ENCODE measurements at places on chromosomes 3 and 15. TPM values are rescaled to one million over a fixed set of nuclear protein-coding genes. Genes with fewer than 3 reads are reported as not detected.

GRCh38 chr3:115513416-115513800, 109.9 kb upstream of the GAP43 start:
- peak; percentile 21 for DNase-seq

DNA sequence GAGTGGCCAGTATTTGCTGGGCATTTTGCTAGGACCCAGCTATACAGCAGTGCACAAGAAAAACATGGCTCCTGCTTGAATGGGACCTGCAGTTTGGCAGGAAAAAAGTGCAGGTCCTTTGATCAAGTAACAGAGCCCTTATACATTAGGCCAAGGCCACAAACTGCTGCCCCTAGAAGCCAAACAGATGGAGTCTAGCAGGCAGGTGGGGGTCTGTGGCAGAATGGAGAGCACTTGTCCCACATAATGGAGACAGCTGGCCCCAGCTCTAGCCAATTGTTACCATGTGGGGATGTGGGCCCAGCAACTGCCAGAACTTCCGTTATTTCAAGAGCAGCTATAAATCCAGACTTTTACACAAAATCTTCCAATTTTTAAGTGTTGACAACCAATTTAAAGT, 79.3 kb downstream of the SHQ1 start:
- no peak for DNase-seq

DNA sequence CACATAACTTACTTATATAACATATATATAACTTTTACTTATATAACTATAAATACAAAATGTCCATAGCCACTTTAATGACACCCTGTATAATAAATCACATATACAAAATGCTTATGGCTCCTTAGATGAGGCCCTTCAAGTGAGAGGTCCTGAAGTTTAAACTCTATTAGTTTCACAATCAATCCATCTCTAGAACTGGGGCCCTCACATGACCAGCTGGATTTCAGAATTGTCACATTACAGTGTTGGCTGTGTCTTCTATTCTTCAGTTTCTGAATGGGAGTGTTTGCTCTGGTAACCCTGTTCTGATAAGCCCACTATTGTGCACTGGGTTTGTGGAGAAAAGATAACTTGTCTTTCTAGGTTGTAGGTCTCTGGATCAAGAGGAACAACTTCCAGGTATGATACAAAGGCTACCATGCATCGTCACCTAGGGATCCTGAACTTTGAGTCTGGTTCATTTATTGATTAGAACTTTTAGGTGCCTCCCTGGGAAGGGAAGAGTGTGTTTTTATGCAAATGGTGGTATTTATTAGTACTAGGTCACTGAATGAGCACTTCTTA, 107.9 kb downstream of the DNAH12 start:
- no peak for DNase-seq

DNA sequence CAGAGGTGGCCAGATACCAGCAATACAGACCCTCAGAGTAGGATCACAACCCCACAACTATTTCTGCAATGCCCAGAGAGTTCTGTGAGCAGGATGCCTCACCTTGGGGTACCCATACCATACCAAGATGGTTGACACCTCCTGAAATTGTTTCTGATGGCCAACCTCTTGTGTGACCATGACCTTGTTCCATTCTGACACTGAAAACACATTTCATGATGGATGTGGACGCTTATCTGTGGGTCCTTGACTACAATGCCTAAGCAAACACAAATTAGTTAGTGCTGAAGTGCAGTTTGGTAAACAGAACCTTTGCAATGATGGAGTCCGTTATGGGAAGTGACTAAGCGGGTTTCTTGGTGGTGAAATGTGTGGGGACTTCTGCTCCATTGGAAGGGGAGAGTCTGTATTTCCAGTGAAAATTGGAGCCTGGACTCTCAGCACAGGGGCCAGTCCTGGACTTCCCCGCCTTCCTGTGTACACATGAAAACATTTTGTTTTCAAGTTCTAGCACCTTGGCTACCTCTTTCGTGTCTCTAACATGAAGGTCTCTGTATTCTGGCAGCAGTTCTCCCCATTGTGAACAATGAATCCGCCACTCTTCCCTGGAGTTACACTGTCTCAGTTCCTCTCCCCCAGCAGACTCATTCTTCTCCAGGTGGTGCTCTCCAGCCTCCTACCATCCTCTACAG, 106.2 kb downstream of the XXYLT1 start:
- DNase-seq: no peak

GRCh38 chr3:43019006-43019809, 40.1 kb downstream of the GASK1A start:
- DNase-seq: no peak

- no peak for DNase-seq
Observed at GRCh38 chr3:45186871-45187270, 39.2 kb downstream of the TMEM158 start.

- DNase-seq: peak; percentile 73
Observed at GRCh38 chr3:171829841-171830517, 13.2 kb upstream of the TMEM212 start.

DNA sequence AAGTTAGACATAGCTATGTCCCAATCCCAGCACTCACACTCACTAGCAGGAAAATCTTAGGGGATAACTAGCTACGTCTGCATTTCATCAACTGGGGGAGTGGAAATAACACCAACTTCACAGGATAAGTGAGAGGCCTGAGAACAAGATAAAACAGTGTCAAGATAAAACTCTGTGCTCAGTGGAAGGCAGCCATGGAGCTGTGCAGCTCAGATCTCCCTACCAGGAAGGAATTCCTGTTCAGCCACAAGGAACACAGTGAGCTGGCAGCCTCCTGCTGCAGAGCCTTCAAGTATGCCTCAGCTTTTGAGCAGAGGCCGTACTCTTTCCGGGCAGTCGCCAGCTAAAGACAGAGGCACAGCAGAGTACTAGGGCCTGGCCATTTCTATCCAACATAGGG, 115.8 kb upstream of the TOPAZ1 start:
- DNase-seq: no peak

DNA sequence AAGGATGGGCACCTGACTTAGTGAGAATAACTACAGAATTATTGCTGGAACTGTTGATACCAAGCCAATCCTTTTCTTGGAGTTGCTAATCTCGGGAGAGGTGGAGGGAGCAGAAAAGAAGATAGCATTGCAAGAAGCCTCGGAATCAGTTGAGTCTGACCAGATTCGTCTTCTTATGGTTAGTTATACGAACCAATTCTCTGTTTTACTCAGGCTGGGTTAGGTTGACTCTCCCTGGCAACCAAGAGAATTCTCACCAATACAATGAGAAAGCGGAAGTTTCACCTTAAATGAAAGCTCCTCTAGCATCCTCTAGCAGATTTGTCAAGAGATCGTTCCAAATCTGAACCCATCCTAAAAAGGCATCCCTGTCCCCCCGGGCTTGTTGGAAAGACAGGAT, 43.5 kb upstream of the UBE2E1 start:
- DNase-seq: no peak

GRCh38 chr3:154235330-154235729, 89.0 kb downstream of the DHX36 start:
- DNase-seq: no peak

DNA sequence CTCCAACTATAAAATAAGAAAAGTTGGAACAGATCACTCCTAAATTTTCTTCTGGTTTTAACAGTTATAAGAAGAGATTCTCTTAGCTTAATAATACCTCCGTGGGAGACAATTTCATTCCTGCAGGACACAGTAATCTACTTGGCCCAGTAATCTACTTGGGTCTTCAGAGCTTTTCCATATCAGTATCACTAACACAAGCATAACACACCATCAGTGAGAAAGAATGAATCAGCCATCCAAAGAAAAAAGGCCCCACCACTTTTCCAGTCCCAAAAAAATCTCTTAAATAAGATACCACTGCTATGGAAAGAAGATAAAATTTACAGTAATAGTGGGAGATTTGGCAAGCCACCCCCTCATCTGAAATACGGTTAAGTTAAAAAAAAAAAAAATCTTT, 20.2 kb downstream of the SIN3A start:
- DNase-seq: no peak

TGM5 gene
- not detected for total RNA-seq

OR4F15 gene
- not detected for total RNA-seq

ARF4 gene
- 277 TPM for total RNA-seq

RASGRP1 gene
- 0.36 TPM for total RNA-seq
